Midbrain (tissue), 1 donor: ENCODE measurements at places on chromosomes 7 and 10.
A peak's percentile ranks its signal among the peaks of the same experiment; 100 is the strongest.

GRCh38 chr10:79335470-79336235 is 11.6 kb upstream of the PPIF start:
- peak; percentile 95 for DNase-seq

- DNase-seq = no peak
Measured at GRCh38 chr10:34217524-34217923, 597.6 kb downstream of the PARD3 start.

GRCh38 chr10:1287971-1288401 is 231.8 kb downstream of the WDR37 start:
- DNase-seq = no peak

DNA sequence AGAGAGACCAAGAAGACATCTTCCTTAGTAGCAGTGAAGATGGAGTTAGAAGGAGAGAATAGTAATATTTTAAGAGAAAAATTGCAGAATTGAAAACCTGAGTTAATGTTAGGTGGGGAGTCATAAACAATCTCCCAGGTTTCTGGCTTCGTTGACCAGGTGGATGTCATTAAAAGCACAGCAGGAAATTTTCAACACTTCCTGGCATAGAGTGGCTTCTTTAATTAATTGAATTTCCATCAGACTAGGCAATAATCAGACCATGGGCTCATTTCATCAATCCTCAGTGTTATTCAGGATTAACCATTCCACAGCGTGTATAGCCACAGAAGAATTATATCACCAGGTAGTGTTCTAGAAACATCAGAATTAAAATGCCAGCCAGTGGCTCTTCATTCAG is 268.2 kb downstream of the CCDC3 start:
- no peak for DNase-seq

GRCh38 chr10:30219971-30220751 is 128.9 kb downstream of the MTPAP start:
- peak; percentile 2 for DNase-seq

GRCh38 chr7:121914676-121915279 is 41.8 kb downstream of the PTPRZ1 start:
- DNase-seq = peak; percentile 17

GRCh38 chr10:120019568-120019967 is 127.0 kb downstream of the SEC23IP start:
- DNase-seq = no peak
